ENCODE measurements at places on chromosomes 1 and 21. TPM values are rescaled to one million over a fixed set of nuclear protein-coding genes. Genes with fewer than 3 reads are reported as not detected.

Gene S100B
- 22.6 TPM for total RNA-seq

Gene AMY1A
- total RNA-seq: not detected

Gene RPTN
- not detected for total RNA-seq

Gene HAO2
- not detected for total RNA-seq

Gene NCDN
- total RNA-seq: 41.2 TPM

Gene SPRR2F
- 7.7 TPM for total RNA-seq

Gene SGIP1
- 6.5 TPM for total RNA-seq

Gene FCRL6
- 0.62 TPM for total RNA-seq

Gene ANXA9
- not detected for total RNA-seq

Gene RNF186
- not detected for total RNA-seq

Gene LMOD1
- 1,267 TPM for total RNA-seq

Gene SH2D5
- 0.54 TPM for total RNA-seq

Gene BLACAT1
- total RNA-seq: not detected

Gene OR14K1
- not detected for total RNA-seq

Gene MYCL
- total RNA-seq: not detected
